Activated naive CD8-positive, alpha-beta T cell treated with anti-CD3 and anti-CD28 coated beads for 36 hours (primary cell): ENCODE measurements at places on chromosomes 7 and 10. TPM values are rescaled to one million over a fixed set of nuclear protein-coding genes. Genes with fewer than 3 reads are reported as not detected.

GRCh38 chr10:6416892-6417512 lies 163.1 kb downstream of the PRKCQ start:
- H3K4me3 ChIP-seq: no peak overlapping the region
- H3K27me3 ChIP-seq: no peaks in the 10 kb centered on the region
- DNase-seq: no peak
- no peak overlapping the region for H3K27ac ChIP-seq
- H3K4me1 ChIP-seq: peaks cover 5% of the 10 kb centered on the region

GRCh38 chr10:28449926-28450325 lies 83.0 kb upstream of the WAC start:
- H3K27ac ChIP-seq: no peak overlapping the region
- H3K4me1 ChIP-seq: no peaks in the 10 kb centered on the region
- no peak overlapping the region for H3K4me3 ChIP-seq
- no peak for DNase-seq
- H3K36me3 ChIP-seq: no peaks in the 10 kb centered on the region
- H3K27me3 ChIP-seq: peaks cover 5% of the 10 kb centered on the region

GRCh38 chr10:116331815-116332214 lies 7.6 kb downstream of the CCDC172 start:
- H3K36me3 ChIP-seq: no peaks in the 10 kb centered on the region
- H3K4me1 ChIP-seq: no peaks in the 10 kb centered on the region
- no peak overlapping the region for H3K27ac ChIP-seq
- no peak overlapping the region for H3K4me3 ChIP-seq
- DNase-seq: no peak

- no peaks in the 10 kb centered on the region for H3K36me3 ChIP-seq
- no peak overlapping the region for H3K27ac ChIP-seq
- no peak for DNase-seq
- H3K4me1 ChIP-seq: no peaks in the 10 kb centered on the region
- H3K27me3 ChIP-seq: no peaks in the 10 kb centered on the region
These were observed 147.1 kb downstream of the BUB3 start for GRCh38 chr10:123301077-123301857.

The KLF14 gene
- total RNA-seq: not detected

The GDF10 gene
- total RNA-seq: 4.1 TPM
